ENCODE measurements at places on chromosomes 2 and 18.

DNA sequence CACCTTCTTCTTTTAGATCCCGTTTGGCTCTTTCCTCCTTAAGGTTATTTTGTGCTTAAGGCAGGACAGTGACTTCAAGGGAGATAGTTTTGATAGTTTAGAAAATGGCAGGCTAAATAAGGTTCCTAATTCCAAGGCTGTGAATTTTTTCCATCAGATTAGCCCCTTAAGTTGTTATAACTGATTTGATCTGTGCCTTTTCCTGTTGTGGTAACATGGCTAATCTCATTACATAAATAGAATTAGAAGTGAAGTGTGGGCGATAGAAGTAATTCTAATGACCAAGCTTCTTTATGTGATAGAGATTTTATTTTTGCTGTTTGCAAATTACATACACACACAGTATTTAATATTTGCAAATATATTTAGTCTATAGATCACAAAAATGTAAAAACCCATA, 102.0 kb downstream of the MYO1B start:
- no peak for DNase-seq

- DNase-seq = no peak
These were observed 137.4 kb upstream of the SH3BP4 start for GRCh38 chr2:234814374-234814773.

GRCh38 chr2:130302164-130302886, 40.4 kb upstream of the IMP4 start:
- no peak for DNase-seq

DNA sequence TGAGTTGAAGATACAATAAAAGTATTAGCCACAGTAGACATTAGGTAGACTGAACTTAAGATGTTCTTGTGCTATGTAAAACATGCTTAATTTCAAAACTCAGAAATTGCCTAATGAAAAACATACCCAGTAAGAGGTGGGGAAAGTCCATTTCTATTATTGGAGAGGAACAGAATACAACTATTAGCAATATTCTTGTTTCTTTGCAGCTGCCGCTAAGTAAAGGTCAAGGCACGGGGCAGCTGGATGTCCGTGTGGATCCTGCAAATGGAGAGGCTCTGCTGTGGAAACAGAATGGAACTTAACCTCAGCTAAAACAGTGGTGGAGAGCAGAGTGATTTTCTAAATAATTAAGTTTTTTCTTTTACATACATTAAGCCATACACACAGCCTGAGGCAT, 139.2 kb upstream of the ARHGAP28 start:
- no peak for DNase-seq

DNA sequence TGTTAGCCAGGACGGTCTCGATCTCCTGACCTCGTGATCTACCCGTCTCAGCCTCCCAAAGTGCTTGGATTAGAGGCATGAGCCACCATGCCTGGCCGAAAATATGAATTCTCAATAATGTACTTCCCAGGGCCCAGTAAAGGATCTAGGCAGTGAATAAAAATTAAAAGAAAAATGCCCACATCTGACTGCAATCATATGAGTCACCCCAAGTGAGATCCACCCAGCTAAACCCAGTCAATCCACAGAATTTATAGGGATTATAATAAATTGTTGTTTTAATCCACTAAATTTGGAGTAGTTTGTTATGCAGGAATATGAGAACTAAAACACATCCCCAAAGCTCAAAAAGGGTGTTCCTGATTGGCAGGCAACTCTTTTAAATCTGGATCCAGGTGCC, 93.5 kb upstream of the STK39 start:
- DNase-seq = no peak

DNA sequence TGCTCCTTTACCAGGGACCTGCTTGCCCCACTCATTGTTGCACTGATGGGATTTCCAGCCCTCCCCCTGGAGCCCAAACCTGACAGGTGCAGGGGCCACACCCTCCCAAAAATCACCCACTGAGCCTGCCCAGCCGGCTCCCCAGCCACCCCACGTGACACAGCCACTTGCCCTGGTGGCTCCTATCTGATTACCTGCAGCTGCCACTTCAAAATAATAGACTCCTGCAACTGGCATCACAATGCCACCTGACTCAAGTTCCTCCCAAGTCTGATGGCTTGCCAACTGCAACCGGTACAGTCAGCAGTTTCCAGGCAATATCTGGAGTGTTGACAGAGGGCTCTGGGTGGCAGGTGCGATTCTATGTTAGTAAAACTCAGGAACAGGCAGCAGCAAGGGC, 66.2 kb downstream of the CRACDL start:
- no peak for DNase-seq

DNA sequence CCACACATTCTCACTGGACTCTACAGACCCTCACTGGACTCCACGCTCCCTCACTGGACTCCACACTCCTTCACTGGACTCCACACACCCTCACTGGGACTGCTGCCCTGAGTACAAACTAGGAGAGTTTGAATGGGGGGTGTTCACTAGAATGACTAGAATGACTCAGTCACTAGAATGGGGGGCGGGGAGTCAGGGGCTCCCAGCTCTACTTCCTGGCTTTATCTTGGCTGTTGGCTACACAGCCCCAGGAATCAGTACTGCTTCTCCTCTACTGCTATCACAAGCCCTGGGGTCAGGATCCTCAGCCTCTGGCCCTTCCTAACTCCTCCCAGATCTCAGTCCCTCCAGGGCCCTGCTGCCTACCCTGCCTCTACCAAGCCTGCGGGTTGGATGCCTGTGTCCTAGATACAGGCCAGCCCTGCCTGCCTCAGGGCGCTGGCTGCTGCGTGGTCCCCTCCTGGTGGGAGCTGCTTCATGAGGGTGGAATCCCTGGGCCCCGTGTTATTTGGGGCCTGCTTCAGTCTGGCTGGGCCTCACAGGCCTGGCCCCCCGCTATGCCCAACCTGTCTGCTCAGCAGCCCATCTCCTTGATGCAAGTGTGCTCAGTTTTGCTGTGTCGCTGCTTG, 7.8 kb downstream of the PTMA start:
- DNase-seq = no peak

GRCh38 chr18:58175122-58175785, 131.2 kb downstream of the NEDD4L start:
- DNase-seq = no peak

DNA sequence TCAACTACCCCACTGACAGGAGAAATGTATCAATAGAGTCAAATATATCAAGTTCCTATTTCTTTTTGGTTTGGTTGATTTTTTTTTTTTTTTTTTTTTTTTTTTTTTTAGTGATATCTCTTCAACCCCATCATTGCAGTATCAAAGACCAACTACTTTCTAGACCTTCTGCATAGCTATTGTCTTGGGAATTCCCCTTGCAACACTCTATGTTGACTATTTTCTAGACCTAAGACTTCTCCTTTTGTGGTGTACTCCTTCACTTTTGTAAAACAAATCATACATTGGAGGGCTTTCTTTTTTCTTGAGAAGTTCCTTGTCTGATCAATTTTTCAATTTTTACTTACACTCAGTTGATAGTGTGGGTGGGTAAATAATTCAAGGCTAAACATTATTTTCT, 46.5 kb upstream of the NR4A2 start:
- DNase-seq = no peak

DNA sequence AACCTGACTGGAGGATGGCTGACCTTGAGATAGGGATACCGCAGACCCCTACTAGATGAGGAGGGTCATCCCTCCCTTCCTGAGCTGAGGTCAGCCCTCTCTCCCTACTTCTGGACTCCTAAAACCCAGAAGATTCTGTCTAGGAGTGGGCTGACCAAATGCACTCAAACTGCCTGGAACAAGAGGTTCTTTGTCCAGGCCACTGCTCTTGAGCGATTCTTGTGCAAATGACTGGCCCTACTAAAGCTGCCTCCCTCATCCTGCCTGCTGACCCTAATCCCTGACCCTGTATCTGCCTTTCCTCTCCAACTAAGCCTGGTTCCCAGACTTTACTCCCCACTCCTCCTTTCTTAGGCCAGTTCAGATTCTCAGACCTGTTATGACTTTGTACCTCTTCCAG, 56.2 kb downstream of the EFR3B start:
- DNase-seq = no peak

- DNase-seq = no peak
These were observed 56.2 kb downstream of the ITSN2 start for GRCh38 chr2:24304098-24304497.

- no peak for DNase-seq
These were observed 215.3 kb upstream of the GULP1 start for GRCh38 chr2:188076149-188077056.

GRCh38 chr18:76943542-76944339, 121.4 kb downstream of the ZNF236 start:
- no peak for DNase-seq

DNA sequence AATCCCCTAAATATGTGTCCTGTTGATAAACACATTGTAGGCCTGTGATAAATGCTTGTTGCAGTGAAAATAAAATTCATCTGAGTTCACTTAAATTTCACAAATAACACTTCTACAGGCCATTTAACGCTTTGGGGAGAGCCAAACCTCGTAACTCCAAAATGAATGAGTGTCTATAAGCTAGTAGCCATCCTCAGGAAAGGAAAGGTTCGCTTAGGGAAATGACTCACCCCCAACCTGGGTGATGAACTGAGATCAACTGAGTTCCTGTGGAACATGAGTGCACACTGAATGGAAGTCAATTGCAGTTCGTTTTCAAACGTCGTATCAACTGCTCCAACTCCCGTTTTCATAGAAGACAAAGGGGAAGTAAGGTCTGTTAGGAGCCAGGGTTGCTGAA, 527.6 kb upstream of the ID2 start:
- no peak for DNase-seq

DNA sequence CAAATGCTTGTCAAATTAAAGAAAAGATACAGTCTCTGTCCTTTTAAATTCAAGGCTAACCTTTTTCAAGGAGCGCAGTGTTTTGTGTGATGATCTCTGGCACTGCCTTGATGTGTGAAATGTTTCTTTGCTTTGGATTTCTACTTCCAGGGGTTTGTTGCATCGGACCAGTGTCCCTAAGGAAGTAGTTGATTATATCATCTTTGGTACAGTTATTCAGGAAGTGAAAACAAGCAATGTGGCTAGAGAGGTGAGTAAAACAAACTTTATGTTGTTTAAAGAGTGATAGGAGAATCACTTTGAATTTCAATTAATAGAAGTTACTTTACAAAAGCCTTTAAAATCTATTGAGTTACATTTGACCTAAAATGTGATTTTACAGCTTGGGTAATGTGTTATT, 28.8 kb downstream of the HADHB start:
- DNase-seq = no peak

- DNase-seq = no peak
These were observed 114.2 kb downstream of the ZNF521 start for GRCh38 chr18:25237571-25238267.

DNA sequence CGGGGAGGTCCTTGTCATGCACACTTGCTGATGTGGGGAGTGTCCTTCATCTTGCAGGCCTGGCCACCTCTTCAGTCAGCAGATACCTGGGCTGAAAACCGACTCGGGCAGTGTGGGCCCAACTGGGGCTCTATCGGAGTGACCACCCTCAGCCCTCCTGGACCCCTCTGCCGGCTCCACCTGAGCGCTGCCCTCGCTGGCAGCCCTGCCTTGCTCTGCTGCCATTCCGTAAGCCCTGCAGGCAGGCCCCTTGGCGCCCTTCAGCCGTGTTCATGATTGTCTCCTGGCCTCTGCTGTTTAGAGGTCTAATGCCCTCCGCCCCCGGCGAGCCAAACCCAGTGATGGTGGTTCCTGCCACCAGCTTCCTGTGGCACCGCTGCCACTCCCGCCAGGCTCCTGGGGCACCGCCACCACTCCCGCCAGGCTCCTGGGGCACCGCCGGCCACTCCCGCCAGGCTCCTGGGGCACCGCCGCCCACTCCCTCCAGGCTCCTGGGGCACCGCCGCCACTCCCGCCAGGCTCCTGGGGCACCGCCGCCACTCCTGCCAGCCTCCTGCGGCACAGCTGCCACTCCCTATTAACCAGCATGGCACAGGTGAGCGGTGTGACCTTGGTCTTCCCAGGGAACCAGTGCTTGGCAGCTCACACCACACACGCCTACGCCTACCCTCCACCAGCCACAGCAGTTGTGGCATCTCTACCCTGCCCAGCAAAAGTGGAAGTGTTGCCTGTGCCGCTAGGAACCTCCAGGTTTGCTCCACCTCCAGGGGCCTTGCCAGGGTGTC, 15.9 kb downstream of the CAPN10 start:
- no peak for DNase-seq

DNA sequence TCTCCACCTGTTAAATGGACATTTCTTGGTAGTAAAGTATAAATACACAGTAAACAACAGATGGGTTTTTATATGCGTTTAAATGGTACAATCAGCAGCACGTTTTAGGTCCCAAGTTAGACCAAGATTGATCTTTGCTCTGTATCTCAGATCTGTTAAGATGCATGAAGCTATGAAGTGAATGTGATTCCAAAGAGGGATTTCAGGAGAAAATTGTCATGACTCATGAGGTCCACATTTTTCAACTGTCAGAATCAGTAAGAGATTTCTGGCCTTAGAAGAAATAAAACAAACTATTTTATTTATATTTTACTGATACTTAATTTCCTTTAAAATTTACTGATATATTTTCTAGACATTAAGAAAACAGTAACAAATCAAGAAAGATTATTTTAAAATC, 142.7 kb downstream of the EML6 start:
- no peak for DNase-seq

GRCh38 chr2:196591621-196592022, 47.9 kb upstream of the CCDC150 start:
- no peak for DNase-seq

GRCh38 chr2:48965204-48965603, 189.1 kb downstream of the FSHR start:
- DNase-seq = no peak

DNA sequence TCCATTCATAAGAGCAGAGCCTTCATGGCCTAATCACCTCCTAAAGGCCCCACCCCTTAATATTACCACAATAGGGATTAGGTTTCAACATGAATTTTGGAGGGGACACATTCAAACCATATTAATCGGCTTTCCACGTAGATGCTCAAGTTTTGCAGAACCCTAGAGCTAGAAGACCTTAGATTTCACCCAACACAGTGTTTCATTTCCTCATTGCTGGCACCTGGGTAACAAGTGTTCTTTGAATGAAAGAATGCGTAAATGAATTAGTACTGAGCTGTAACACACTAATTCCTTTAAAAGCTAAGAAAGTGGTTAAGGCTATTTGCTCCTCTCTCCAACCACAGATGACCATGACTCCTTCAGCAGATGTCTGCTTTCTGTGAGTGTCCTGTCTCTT, 252.5 kb downstream of the SMAD2 start:
- DNase-seq = no peak

GRCh38 chr2:119739580-119740255, 20.0 kb upstream of the PTPN4 start:
- peak; percentile 8 for DNase-seq

DNA sequence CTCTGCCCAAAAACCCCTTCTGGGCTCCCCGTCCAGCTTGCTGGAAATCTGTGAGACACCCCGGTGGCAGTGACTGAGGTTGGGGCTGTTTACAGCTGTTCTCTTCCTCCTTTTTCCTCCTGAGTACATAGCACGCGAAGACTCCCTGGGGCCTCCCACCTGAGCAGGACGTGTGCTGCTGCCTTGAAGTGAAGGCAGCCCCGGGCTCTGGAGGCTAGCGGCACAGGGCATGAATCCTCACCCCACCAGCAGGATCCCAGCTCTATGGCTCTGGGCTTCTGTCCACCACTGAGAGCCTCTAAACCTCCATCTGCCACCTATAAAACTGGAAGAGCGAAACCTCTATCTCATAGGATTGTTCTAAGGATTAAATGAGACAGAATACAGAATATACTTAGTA, 182.5 kb downstream of the TMEM163 start:
- no peak for DNase-seq

Data from Kasumi-1 (cell line).